ENCODE measurements at places on chromosomes 12 and 14.

GRCh38 chr14:32633224-32633859 lies 304.2 kb downstream of the AKAP6 start:
- DNase-seq = no peak

DNA sequence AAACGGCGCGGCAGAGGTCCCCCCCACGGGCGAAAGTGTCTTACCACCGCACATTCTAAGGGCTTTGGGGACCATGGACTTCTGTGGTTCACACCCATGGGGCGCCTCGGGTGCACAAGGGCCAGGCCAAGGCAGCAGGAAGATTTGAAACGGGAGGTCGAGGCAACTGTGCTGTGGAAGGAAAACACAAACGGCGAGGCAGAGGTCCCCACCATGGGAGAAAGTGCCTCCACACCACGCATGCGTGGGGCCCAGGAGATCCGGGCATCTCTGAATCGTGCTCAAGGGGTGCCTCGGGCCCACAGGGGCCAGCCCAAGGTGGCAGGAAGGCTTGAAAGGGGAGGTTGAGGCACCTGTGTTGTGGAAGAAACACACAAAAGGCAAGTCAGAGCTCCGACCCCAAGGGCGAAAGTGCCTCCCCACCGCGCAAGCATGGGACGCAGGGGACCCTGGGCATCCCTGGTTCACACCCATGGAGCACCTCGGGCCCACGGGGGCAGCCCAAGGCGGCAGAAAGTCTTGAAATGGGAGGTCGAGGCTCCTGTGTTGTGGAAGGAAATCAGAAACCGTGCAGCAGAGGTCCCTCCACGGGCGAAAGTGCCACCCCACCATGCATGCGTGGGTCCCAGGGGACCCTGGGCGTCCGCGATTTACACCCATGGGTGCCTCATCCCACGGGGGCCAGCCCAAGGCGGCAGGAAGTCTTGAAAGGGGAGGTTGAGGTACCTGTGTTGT lies 371.0 kb downstream of the ALG10 start:
- DNase-seq = no peak

DNA sequence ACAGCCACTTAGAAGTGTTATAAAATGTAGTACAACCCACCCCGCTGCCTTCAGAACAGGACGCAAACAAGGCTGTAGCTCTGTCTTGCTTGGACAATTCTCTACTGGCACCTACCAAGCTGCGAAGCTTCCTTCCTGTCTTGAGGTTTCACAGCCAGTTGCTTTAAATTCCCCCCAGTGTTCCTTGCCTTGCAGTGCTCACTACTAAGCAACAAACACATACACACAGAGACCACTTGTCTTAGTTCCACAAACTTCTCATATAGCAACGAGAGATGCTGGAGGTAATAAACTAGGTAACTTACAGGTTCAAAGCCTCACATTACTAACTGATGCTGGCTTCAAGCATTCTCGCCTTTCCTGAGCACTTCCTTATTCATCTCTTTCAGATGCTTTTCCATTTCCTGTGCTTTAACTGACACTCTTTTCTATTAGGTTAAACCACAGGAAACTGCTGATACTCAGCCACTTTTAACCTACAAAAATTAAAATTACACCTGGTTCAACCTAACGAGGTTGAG lies 91.5 kb upstream of the PTGDR start:
- no peak for DNase-seq

GRCh38 chr12:128807161-128807724 lies 16.5 kb downstream of the SLC15A4 start:
- DNase-seq = no peak

- no peak for DNase-seq
Measured at GRCh38 chr12:563787-564298, 99.4 kb downstream of the NINJ2 start.

- DNase-seq = no peak
Measured at GRCh38 chr12:124485371-124485770, 82.0 kb downstream of the NCOR2 start.

- no peak for DNase-seq
Measured at GRCh38 chr14:90649557-90650135, 166.6 kb downstream of the TTC7B start.

DNA sequence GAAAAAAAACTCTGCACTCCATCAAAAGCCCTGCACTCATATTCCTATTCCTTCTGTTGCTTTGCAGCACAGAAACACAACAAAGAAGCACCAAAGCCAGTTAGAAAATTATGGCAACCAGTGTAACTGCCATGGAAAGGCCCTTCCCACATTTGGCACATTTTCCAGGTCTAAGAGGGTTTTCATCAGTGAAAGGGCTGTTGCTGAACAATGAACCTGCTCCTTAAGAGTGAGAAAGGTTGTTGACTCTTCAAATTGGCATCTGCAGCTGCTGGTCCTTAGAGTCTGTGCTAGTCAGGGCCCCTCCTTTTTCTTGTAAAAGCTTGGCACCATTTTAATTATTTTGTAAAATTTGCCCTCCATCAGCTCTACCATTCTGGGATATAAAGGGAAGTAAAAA lies 378.7 kb upstream of the KITLG start:
- DNase-seq = peak; percentile 2

DNA sequence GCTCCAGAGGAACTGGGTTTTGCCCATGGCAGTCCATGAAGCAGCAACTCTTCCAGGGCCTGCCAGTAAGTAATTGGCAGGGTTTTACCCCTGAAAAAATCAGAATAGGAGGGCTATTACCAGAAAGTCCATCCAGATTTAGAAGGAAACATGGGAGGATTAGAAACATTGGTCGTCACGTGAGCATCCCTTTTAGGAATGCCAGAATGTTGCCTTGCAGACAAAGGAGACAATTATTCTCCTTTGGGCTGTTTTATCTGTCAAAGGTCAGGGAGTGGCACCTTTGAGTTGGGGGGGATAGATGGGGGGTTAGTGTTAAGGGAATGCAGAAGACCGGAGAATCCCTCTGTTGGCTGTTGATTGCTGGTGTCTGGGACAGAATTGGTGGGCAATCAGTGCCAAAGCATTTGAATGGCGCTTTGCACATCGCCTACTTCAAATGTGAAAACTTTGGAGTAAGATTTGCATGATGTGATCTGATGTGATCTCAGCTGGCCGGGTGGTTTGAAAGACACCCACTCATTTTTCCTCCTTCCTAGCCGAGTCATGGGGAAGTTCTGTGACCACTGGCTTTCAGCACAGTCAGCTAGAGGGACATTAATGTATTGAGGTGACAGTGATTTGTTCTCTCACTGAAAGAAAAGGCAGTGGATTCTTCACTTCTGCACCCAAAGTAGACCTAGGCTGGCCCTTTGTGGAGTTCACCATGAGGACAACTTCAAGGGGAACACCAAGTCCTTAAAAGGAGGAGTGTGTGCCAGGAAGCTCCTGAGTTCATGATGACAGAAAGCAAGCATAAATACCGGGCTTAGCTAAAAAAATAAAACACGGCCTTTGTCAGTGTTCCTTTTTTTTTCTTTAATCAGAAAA lies 31.4 kb downstream of the FLVCR2 start:
- DNase-seq = no peak

DNA sequence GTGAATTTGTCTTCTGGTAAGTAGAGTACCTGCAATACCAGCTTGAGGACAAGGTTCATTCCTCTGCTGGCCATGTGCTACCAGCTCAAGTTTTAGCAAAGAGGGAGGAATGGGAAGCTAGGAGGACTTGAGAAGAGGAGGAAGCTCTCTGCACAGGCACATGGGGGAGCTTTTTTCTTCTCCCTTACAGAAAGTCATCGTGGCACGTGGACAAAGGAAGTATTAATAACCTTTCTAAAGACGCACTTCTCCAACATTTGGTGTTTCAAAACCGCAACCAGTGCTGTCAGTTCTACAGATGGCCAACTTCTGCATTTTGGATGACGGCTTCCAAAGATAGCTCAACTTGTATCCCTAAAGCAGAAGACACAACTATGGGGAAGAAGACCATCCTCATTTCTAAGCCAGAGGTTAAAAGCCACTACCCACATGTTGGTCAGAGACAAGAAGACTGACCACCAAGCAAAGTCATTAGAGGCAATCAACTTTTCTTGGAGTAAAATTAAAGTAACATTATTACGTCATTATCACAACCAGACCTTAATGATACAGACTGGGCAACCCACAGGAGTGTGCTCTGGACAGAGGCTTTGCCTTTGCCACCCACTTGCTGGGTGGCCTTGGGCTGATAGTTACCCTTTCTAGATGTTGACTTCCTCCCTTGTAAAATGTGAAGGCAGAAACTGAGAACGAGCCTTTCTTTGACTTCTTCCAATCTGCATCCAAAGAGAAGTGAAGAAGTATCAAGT lies 12.3 kb upstream of the TMED10 start:
- no peak for DNase-seq

- DNase-seq = no peak
Measured at GRCh38 chr14:91366749-91367148, 50.9 kb downstream of the CCDC88C start.
